ENCODE measurements at places on chromosomes 11 and 22. TPM values are rescaled to one million over a fixed set of nuclear protein-coding genes. Genes with fewer than 3 reads are reported as not detected.

DNA sequence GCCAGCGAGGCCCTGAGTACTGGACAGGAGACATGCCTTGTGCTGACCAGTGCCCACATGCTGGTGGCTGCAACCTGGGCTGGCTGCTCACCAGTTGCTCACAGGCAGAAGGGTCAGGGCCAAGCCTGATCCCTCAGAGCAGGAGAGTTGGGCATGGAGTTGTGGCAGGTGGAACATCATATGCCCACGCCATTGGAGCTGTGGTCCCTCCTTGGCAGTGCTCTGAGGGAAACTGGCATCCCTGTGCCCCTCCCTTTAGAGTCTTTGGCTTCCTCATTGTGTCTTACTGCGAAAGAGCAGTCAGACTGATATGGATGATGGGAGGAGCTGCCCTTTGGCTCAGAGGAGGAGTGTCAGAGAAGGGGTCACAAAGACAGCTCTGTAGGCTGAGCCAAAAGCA is 3.1 kb upstream of the MYEOV start:
- no peak for DNase-seq

- DNase-seq: peak; percentile 64
Observed at GRCh38 chr11:14499178-14499559, 442 bp downstream of the COPB1 start.

- DNase-seq: no peak
Observed at GRCh38 chr11:121487191-121487590, 34.4 kb upstream of the SORL1-AS1 start.

- peak; percentile 70 for DNase-seq
Observed at GRCh38 chr22:23289851-23290724, 109.8 kb downstream of the BCR start.

DNA sequence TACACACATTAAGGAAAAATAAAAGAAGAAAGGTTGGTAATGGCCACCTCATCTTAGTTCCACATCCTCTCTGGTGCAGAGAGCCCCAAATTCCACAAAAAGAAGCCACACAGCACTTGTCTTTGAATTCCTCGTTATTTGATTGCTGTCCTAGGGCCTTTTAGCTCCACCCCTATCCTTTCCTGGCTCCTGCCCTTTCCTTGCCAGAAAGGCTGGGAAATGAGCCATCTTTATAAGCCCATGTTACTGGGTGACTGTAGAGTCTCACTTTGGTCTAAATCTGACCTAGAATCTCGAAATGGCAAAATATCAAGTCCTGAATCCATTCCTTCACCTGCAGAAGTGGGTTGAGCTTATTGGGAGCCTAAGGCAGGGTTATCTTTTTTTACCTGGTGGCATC is 4.3 kb upstream of the TMEM132A start:
- no peak for DNase-seq

GRCh38 chr11:133951327-133952198 is 5.2 kb downstream of the IGSF9B start:
- DNase-seq: peak; percentile 80

DNA sequence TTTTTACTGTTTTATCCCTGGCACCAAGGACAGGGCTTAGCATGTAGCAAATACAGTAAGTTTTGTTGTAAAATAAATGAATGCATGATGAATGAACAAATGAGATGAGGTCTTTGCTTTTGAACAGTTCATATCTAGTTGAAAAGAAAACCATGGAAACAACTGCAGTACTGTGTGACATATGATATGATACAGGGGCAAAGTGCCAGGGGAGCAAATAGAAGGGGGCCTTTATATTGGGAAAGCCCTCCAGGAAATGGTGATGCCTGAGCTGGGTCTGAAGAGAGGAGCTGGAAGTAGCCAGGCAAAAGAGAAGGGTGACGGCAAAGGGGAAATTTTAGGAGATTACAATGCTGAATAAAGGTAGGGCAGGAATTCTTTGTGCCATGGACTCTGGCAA is 63.8 kb upstream of the UCP3 start:
- DNase-seq: no peak

DNA sequence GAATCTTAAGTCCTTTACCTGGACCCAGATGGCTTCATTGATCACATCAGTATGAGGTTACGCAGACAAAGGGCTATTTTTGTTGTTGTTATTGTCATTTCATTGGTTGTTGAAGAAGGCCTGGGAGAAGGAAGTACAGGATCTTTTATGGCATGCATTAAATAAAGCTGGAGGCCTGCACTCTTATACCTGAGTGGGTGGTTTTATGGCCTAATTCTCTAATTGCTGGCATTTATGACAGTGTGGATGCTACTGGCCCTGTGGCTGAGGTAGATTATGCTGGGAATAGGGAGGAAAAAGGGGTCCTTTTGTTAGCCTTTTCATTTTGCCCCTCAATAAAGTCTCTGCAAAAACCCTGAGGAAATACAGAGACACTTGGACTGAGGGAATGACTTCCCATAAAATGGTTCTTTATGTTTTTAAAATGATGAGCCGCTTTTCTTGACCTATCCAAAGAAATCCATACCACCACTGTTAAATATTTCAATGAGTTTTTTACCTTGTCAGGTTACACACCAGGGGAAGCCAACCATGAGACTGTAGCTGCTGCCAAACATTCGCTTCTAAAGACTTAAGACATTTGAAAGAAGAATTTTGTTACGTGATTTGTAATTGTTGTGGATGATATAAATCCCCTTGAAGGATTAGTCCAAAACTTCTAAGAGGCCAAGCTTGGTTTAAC is 6.8 kb downstream of the KMT2A start:
- no peak for DNase-seq

GRCh38 chr22:49540084-49540912 is 287.4 kb downstream of the BRD1 start:
- no peak for DNase-seq

DNA sequence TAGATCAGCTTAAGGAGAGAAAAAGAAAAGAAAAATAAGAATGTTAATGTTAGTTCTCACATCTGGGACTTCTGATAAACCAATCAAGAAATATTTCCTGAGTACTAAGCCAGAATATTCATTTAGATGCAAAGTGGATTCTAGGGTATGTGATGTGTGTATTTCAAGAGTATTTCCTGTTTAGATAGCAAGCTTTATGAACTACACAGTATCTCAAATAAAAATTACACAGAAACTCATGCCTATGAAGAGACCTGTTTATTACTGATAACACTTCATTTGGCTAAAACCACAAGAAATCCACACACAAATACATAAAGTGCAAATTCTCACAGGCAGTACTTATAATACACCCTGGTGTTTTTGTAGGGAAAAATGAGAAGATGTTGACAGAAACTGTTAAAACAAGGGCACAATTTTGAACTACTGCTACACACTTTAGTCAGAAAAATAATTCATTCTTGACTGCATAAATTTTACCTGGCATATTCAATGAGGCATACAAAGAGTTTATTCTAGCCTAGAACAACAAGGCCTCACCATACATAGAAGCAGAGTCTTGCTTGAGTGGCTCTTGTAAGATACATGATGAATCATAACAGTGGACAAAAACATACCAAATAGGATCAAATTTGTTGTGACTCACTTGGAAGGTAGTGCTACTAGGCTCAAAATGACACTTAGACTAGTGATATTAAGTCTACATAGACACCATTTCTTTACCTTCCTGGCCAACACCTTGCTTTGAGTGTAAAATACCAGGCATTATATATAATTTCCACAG is 18.8 kb upstream of the P4HA3 start:
- no peak for DNase-seq

DNA sequence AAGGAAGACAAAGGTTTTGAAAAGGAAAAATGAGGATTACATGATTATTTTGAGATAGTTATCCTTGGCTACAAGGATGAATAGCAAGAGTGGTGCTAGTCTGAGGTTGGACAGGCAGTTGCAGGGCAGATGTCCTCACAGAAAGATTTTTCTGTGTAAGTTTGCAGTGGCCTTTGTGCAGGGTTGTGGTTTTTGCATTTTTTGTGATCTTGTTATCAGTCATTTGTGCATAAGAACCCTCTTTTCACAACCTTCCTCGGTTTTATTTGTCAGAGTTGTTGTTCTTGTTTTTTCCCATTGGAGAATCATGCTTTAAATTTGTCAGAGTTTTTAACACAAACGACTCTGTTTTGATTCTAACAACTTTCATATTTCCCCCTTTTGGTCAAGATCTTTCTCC is 1.4 kb downstream of the CCDC134 start:
- DNase-seq: no peak

DNA sequence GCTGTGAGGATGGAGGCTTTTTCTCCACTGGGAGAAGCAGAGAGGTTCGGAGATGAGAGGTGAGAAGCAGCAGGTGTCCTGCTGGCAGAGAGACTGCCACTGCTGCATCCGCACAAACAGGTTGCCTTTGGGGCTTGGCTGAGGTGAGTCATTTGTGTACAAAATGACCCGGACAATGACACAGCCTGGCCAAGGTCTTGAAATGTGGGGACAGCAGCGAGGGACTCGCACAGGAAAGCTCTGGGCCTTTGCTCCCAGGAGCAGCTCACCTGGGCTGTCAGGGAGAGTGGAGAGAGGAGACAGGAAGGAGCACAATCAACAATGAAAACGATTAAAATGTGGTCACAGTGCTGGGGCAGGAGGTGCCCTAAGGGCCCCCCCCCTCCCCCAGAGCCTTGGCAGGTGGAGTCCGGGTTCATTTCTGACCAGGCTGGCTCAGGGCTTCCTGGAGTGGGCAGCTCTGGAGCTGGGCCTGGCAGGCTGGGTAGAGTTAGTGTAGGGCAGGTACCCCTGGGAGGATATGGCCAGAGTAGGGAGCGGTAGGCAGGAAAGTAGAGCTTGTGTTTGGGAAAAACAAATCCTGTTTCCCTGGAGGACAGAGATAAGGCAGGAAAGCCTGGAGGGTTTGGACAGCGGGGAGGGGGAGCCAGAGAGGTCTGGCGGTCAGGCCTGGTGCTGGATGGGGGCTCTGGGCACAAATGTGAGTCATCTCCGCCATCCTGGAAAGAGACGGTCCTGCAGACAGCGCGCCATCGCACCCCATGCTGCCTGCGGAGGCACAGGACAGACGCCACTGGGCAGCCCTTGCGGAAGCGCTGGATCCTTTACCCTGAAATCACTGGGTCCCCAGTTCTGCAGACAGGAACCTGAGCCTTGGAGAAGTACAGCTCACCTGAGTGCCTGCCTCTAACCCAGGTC is 37.8 kb upstream of the CELSR1 start:
- DNase-seq: peak; percentile 76

GRCh38 chr11:1161410-1162137 is 3.8 kb downstream of the MUC5AC start:
- peak; percentile 33 for DNase-seq

DNA sequence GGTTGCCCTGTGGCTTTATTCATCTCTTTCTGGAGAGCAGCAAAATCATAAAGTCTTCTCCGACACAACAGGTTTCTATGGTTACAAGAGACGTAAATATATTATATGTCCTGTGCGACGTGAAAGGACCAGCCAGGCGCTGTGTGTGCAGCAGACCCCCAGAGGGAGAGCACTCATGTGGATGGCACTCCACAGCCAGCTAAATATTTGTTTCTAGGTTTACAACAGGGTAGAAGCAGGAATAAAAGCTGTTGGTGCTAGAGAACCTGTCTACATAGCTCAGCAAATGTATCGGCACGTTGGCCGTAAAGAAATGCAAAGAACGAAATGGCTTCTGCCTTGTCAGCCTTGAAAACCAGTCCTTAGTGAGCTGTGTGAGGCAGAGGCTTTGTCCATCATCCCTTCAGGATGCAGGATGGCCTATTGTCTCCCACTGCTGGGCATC is 133.8 kb upstream of the PITPNB start:
- no peak for DNase-seq

DNA sequence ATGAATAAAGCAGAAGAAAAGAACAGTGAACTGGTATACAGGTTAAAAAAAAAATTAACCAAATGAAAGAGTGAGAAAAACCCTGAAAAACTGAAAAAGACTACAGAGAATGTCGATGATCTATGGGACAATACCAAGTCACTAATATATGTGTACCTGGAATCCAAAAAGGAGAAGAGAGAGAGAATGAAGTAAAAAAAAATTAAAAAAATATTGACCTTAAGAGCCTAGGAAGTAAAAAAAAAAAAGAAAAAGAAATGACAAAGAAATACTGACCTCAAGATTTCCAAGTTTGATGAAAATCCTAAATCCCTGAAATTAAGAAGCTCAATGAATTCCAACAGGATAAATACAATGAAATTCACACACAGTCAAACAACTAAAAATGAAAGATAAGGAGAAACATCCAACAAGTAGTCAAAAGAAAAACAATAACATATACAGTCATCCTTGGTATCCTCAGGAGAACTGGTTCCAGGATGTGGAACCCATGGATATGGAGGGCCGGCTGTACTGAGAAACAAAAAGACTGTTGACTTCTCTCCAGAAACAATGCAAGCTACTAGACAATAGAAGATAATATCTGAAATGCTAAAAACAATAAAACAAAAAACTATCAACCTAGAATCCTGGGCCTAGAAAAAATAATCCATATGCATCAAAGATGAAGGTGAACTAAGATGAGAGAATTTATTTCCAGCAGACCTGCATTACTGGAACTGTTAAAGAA is 33.5 kb upstream of the SERPIND1 start:
- no peak for DNase-seq

DNA sequence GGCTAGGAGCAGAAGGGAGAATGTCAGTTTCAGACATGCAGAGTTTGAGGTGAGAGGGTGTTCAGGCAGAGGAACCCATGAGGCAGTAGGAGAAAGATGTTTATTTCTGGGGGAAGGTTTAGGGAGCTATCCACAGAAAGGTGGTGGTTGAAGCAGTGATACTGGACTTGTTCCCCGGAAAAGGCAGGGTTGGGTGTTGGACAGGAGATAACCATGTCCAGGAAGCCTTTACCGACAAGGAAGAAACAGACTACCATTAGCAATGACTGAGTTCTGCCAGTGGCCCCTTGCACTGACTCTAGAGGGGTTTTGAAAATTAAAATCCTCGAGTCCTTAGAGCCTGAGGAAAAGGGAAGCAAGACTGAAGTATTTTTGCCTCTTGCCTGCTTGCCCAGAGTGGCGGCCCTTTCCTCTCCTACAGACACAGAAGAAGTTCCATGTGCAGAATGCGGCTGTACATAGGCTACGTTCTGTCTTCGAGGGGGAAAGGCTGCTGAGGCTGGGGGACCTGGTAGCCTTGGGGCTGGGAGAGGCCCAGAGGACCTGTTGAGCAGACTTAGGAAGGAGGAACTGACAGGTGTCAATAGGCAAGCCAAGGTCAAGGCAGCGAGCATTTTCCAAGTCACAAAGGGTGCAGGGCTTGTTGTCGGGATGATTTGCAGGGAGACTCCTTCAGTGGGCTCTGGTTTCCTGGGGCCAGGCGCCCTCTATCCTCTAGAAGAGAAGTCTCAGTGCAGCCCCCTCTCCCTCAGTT is 146.7 kb downstream of the LDLRAD3 start:
- no peak for DNase-seq

GRCh38 chr22:17410576-17410975 is 41.3 kb downstream of the CECR2 start:
- DNase-seq: no peak

DNA sequence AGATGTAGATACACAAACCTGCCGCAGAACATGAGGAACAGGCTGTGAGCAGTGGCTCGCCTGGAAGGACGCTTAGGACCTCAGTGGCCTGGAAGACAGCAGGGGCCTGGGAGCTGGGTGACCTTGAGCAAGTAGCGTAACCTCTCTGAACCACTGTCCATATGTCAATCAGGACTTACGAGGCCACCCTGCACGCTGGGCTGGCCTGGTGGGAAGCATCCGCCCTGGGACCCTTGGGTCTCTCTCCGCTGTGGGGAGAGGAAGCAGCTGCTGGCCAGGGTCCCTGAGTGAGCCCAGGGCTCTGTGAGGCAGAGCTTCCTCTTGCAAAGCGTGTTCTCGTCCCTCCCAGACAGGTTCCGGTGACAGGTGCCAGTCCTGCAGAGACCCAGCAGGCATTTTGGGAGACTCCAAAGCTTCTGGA is 14.0 kb upstream of the EHD1 start:
- DNase-seq: peak; percentile 59

- no peak for DNase-seq
Observed at GRCh38 chr11:116605543-116606459, 167.0 kb downstream of the BUD13 start.

Gene ZFPL1
- total RNA-seq: 25.9 TPM

Gene GRAP2
- 2.0 TPM for total RNA-seq

Gene CHRDL2
- 2.7 TPM for total RNA-seq
